Activated T-helper 1 cell treated with anti-CD3 and anti-CD28 coated beads, Interleukin-12 subunit alpha, Interleukin-12 subunit beta, Interleukin-2, Interleukin-4 antibody, amounts not matched to agents 30 ng/mL and 10 ng/mL and 1 ng/mL, durations not matched to agents 14 hours and 24 hours and 36 hours (primary cell): ENCODE measurements at places on chromosomes 16 and 17. TPM values are rescaled to one million over a fixed set of nuclear protein-coding genes. Genes with fewer than 3 reads are reported as not detected.

- no peaks in the 10 kb centered on the region for H3K27me3 ChIP-seq
- H3K4me3 ChIP-seq, result no peak overlapping the region
- DNase-seq, result no peak
- peaks cover 42% of the 10 kb centered on the region for H3K4me1 ChIP-seq
Observed at GRCh38 chr16:12570046-12570618, 233.6 kb downstream of the CPPED1 start.

The TP53TG3B gene
- not detected in 2 replicates for total RNA-seq

GRCh38 chr17:74117087-74117698 lies 86.3 kb upstream of the RPL38 start:
- no peak overlapping the region for H3K27ac ChIP-seq
- H3K27me3 ChIP-seq, result peaks cover 8% of the 10 kb centered on the region
- no peaks in the 10 kb centered on the region for H3K4me1 ChIP-seq

The NKD1 gene
- total RNA-seq, result 1.1 and 1.4 TPM in 2 replicates

The HID1 gene
- 0.29 and 0.31 TPM in 2 replicates for total RNA-seq

DNA sequence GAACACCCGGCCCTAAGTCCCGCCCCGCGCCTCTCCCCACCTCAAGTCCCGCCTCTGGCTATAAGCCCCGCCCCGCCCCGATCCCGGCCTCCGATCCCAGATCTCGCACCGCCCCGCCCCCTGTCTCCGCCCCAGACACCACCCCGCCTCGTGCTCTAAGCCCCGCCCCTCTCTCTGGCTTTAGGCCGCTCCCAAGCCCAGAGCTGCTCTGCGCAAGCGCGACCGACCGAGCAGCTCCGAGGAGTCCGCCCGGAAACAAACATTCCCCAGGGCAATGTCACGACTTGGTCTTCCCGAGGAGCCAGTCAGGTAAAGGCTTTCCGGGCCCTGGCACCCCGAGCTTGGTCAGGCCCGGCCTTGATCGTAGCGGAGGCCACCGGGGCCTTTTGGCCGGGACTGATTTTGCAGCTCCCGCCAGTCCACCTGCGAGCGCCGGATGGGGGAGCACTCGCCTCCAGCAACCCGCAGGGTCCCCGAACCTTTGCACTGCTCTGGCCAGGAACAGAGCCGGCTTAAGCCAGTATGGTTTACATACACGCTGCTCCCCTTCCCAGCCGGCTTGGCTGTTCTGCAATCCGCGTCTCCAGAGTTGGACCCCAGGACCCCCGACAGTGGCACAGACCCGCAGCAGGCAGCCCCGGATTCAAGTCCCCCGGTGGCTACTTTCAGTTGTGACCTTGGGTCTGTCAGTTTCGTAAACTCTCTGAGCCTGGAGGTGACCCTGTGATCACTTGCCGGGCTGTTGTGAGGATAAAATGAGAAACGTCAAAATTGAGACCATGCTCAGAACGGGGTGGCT lies at the start of gene NUDT7:
TSS of gene NUDT7 (plus strand) at position 206 of the 799 bp plus-strand sequence. CDS start at position 275, 69 bp downstream.
- H3K4me3 ChIP-seq, result peak within 1 kb of the TSS; percentile 84
- H3K27ac ChIP-seq, result peak within 1 kb of the TSS; percentile 77
- no peaks in the 10 kb centered on the region for H3K27me3 ChIP-seq
- H3K4me1 ChIP-seq, result peaks cover 13% of the 10 kb centered on the region
- peak; percentile 91 for DNase-seq

GRCh38 chr17:68710035-68710780 lies 109.0 kb upstream of the FAM20A start:
- no peaks in the 10 kb centered on the region for H3K36me3 ChIP-seq
- H3K27me3 ChIP-seq, result peaks cover 4% of the 10 kb centered on the region
- no peak overlapping the region for H3K27ac ChIP-seq
- no peak for DNase-seq

GRCh38 chr17:16915752-16916556 lies 56.0 kb downstream of the TNFRSF13B start:
- no peaks in the 10 kb centered on the region for H3K4me1 ChIP-seq
- H3K4me3 ChIP-seq, result no peak overlapping the region

DNA sequence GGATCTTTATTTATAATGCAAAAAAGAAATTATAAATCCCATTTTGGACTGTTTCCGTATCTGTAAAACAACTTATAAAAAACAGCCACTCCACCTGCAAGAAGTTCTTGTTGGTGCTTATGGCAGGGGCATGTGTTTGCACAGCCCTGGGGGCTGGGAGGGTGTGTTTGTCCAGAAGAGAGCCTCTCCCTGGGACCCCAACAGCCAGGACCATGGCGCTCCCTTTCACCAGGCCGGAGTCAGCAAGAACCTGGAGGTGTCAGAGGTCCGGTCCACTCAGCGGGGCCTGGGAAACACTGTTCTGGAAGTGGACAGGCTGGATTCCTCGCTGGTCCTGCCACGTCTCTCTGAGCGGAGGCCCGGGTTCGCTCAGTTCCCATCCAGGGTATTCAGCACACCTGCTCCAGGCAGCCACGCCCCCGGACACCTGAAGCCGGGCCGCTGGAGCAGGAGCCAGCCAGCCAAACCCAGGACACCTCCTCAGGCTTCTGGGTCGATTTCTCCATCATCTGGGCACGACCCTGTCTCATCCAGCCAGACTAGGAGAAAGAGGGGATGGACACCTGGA lies 18.9 kb upstream of the GINS2 start:
- peaks cover 2% of the 10 kb centered on the region for H3K27me3 ChIP-seq
- DNase-seq, result no peak
- no peaks in the 10 kb centered on the region for H3K4me1 ChIP-seq
- H3K36me3 ChIP-seq, result no peaks in the 10 kb centered on the region
- no peak overlapping the region for H3K4me3 ChIP-seq

- H3K4me1 ChIP-seq, result peaks cover 14% of the 10 kb centered on the region
- H3K27me3 ChIP-seq, result no peaks in the 10 kb centered on the region
- H3K36me3 ChIP-seq, result peaks cover 6% of the 10 kb centered on the region
Observed at GRCh38 chr17:28372203-28372944, 880 bp downstream of the SARM1 start.

DNA sequence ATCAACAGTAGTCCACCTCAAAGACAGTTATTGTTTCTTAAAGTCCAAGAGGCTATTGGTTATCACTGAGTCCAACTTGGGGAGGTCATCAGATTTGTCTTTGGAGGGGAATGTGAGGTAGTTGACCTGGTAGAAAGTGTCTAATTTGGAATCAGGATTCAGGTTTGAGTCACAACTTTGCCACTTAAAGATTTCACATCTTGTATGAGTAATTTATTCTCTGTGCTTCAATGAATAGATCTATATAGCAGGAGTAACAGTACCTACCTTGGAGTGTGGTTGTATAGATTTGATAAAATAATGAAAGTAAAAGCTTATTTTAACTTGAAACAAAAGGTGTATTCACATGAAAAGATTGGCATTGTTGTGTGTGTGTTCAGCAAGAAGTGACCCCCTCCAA lies 119.3 kb upstream of the TBX2 start:
- H3K27me3 ChIP-seq, result no peaks in the 10 kb centered on the region
- no peak overlapping the region for H3K4me3 ChIP-seq
- H3K4me1 ChIP-seq, result peaks cover 35% of the 10 kb centered on the region
- DNase-seq, result no peak
- peaks cover 2% of the 10 kb centered on the region for H3K36me3 ChIP-seq
- no peak overlapping the region for H3K27ac ChIP-seq

DNA sequence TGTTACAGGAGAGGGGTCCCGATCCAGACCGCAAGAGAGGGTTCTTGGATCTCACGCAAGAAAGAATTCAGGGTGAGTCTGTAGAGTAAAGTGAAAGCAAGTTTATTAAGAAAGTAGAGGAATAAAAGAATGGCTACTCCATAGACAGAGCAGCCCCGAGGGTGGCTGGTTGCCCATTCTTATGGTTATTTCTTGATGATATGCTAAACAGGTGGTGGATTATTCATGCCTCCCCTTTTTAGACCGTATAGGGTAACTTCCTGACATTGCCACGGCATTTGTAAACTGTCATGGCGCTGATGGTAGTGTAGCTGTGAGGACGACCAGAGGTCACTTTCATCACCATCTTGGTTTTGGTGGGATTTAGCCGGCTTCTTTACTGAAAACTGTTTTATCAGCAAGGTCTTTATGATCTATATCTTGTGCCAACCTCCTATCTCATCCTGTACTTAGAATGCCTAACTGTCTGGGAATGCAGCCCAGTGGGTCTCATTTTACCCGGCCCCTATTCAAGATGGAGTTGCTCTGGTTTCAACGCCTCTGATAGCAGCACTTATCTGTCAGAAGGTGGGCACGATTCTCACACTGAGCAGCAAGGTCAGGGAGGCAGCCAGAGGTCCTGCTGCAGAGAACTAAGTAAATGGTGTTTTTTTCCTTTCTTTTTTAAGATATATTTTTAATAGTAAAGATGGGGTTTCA lies 26.5 kb upstream of the XYLT2 start:
- no peaks in the 10 kb centered on the region for H3K4me1 ChIP-seq
- no peak overlapping the region for H3K27ac ChIP-seq
- no peak overlapping the region for H3K4me3 ChIP-seq
- no peak for DNase-seq
- H3K27me3 ChIP-seq, result peaks cover 5% of the 10 kb centered on the region

- peaks cover 6% of the 10 kb centered on the region for H3K4me1 ChIP-seq
- no peaks in the 10 kb centered on the region for H3K27me3 ChIP-seq
- H3K4me3 ChIP-seq, result peak overlapping the region; percentile 94
Observed at GRCh38 chr17:42554250-42555121, 1.8 kb downstream of the HSD17B1 start.

The PROCA1 gene
- total RNA-seq, result 4.4 and 5.2 TPM in 2 replicates

DNA sequence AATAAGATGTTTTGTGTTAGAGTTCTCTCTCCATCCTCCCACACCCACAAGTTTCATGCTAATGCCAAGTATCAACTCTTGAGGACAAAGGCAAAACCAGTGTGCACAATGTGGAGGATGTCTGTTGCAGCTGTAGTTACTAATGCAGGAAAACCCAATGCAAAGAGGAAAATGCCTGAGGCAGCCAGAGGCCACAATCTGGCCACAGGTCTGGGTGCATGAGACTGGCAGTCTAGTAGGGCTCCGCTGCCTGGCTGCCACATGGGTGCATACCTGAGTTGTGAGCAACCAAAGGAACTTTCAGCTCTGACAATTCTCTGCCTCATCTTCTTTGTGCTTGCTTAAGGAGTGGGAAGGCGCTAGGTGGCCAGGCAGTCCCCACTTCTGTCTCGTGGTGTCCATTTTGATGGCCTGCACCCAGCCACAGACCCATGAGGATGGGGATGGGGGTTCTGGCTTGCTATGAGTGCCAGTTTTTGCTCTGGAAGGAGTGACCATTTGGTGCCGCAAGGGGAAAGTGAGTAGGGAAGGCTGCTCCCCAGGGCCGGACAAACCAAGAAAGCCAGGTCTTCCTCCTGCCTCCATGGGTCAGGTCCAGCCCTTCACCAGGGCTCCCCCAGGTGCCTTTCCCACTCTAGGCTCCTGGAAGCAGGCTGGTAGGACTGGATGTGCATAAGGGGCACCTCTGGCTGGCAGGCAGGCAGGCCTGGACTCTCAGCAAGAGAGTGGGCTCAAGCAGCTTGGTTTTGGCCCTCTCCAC lies 4.2 kb upstream of the GFOD2 start:
- H3K4me1 ChIP-seq, result peaks cover 22% of the 10 kb centered on the region
- DNase-seq, result no peak
- no peaks in the 10 kb centered on the region for H3K27me3 ChIP-seq
- H3K27ac ChIP-seq, result no peak overlapping the region
- H3K4me3 ChIP-seq, result no peak overlapping the region
- H3K36me3 ChIP-seq, result peaks cover 17% of the 10 kb centered on the region

GRCh38 chr16:78800523-78800922 lies 701.1 kb downstream of the WWOX start:
- peak overlapping the region; percentile 63 for H3K27ac ChIP-seq
- H3K4me3 ChIP-seq, result no peak overlapping the region
- H3K36me3 ChIP-seq, result peaks cover 3% of the 10 kb centered on the region
- DNase-seq, result no peak
- H3K27me3 ChIP-seq, result peaks cover 6% of the 10 kb centered on the region

DNA sequence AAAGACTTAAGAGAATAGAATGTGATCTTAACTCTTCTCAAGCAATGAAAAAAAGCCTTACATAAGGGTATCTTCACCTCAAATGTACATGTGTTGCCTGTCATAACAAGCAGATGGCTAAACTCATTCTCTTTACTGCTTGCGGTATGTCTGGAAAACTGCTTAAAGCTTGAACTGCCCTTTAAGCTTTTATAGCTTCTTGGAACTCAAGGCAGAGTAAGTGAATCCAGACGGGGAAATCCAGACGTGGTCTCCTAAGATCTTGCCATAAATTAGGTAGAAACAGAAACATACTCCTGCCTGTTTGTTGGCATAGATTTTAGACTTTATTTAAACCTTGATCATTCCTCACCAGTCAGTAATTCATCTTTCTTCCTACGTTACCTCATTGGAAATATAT lies 19.6 kb downstream of the CLUAP1 start:
- peaks cover 5% of the 10 kb centered on the region for H3K4me1 ChIP-seq
- DNase-seq, result no peak
- no peaks in the 10 kb centered on the region for H3K27me3 ChIP-seq
- no peak overlapping the region for H3K27ac ChIP-seq
- peaks cover 34% of the 10 kb centered on the region for H3K36me3 ChIP-seq

- H3K4me3 ChIP-seq, result no peak overlapping the region
- H3K4me1 ChIP-seq, result peaks cover 17% of the 10 kb centered on the region
- H3K27me3 ChIP-seq, result peaks cover 6% of the 10 kb centered on the region
- H3K36me3 ChIP-seq, result no peaks in the 10 kb centered on the region
- no peak overlapping the region for H3K27ac ChIP-seq
- DNase-seq, result no peak
Observed at GRCh38 chr17:17298108-17298507, 5.1 kb upstream of the NT5M start.

- H3K36me3 ChIP-seq, result no peaks in the 10 kb centered on the region
- DNase-seq, result no peak
- no peaks in the 10 kb centered on the region for H3K27me3 ChIP-seq
- H3K4me3 ChIP-seq, result no peak overlapping the region
- H3K4me1 ChIP-seq, result no peaks in the 10 kb centered on the region
Observed at GRCh38 chr17:79544142-79544914, 66.5 kb downstream of the RBFOX3 start.

DNA sequence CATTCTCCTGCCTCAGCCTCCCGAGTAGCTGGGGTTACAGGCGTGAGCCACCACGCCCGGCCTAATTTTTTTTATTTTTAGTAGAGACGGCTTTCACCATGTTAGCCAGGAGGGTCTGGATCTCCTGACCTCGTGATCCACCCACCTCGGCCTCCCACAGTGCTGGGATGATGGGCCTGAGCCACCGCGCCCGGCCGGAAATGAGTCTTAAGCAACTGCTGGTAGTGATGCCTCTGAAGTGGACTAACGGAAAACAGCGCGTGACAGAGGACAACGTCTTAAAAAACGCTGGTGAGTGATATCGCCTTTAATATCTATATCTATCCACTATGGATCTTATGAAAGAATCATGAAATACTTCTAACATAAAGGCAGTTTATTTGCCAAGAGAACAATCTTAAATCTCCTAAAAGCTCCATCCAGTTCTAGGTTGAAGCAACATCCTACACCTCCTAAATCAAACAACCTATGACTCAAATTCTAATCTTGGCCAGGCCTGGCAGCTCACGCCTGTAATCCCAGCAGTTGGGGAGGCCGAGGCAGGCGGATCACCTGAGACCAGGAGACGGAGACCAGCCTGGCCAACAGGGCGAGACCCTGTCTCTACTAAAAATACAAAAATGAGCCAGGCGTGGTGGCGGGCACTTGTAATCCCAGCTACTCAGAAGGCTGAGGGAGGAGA lies 69.8 kb downstream of the NXN start:
- no peaks in the 10 kb centered on the region for H3K36me3 ChIP-seq
- H3K4me1 ChIP-seq, result no peaks in the 10 kb centered on the region
- H3K27ac ChIP-seq, result no peak overlapping the region
- peaks cover 11% of the 10 kb centered on the region for H3K27me3 ChIP-seq
- H3K4me3 ChIP-seq, result no peak overlapping the region

- peaks cover 56% of the 10 kb centered on the region for H3K36me3 ChIP-seq
Observed at GRCh38 chr16:3807425-3808123, 72.9 kb downstream of the CREBBP start.
